NCI-H524 (cell line): ENCODE measurements at places on chromosomes 2 and 18.

DNA sequence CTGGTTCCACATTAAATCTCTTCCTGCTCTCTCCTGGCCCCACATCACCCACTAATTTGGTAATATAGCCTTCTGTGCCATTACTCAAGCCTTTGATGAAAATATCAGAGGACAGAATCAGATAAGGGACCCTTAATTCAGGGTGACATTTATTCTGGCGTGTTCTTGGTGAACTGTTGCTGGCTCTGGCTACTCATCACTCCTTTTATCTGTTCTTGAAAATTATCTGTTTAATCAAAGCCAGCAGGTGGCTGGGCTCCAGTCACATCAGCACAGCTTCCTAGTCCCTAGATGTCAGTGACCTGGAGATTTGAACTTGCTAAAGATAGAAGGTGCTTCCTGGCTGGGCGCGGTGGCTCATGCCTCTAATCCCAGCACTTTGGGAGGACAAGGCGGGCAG is 26.9 kb upstream of the SLC35F6 start:
- no peak for DNase-seq

- no peak for DNase-seq
Measured at GRCh38 chr2:74675090-74675489, 21.0 kb downstream of the SEMA4F start.

GRCh38 chr18:3595369-3596273 is 145.6 kb downstream of the TGIF1 start:
- peak; percentile 53 for DNase-seq

- no peak for DNase-seq
Measured at GRCh38 chr2:238864207-238865014, 16.5 kb downstream of the TWIST2 start.

GRCh38 chr18:3471141-3471648 is 21.2 kb downstream of the TGIF1 start:
- no peak for DNase-seq

DNA sequence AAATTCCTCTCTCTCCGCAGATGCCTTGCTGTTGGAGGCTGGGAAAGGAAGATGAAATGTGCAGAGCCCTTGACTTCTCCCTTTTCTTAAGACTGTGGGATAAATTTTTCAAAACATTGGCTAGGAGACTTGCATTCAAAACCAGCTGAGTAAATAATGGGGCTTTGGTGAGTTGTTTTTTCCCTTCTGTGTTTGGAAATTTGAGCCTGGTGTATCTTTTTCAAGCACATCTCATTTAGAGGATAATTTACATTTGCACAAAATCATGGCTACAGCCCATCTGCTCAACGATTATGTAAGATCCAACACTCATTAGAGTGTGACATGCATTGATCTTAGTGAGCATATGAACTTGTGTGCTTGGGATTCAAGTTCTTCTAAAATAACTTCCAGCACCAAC is 112.1 kb upstream of the ATP8B1 start:
- DNase-seq = peak; percentile 91

DNA sequence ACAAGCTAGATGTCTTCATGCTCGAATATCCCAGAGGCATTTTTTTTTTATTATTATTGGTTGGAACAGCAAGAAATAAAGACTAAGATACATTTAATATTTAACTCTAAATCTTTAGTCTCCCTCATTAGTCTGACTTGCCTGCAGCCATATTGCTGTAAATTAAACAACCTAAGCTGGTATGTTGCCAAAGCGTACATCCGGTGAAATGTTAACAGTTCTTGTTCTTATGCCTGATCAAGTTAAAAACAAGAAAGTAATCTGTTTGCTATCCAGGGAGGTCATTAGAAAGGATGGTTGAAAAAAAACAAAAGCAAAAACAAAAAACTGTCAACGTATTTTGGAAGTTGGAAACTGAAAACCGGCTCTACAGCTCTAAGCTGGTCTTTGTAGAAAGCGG is 125.9 kb upstream of the NABP1 start:
- no peak for DNase-seq

DNA sequence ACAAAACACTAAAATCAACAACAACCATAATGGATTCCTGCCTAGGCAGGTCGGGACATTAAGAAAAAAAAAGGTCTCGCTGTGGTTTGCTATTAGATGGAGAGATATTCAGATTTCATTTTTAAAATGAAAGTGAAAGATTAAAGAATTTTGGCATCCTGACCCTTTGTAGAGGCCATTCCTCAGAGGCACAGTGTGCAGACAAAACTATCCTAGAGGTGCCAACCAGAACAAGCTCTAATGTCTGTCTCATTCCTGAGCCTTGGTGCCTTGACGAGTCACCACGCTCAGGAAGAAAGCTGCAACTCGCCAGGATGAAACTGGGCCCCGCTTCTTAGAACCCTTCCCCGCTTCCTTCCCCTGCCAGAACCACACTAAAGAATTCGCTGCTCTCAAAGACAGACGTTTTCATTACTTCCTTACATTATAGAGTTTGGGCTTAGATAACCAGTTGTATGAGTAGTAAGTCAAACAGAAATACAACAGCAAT is 156.0 kb downstream of the TGIF1 start:
- no peak for DNase-seq

DNA sequence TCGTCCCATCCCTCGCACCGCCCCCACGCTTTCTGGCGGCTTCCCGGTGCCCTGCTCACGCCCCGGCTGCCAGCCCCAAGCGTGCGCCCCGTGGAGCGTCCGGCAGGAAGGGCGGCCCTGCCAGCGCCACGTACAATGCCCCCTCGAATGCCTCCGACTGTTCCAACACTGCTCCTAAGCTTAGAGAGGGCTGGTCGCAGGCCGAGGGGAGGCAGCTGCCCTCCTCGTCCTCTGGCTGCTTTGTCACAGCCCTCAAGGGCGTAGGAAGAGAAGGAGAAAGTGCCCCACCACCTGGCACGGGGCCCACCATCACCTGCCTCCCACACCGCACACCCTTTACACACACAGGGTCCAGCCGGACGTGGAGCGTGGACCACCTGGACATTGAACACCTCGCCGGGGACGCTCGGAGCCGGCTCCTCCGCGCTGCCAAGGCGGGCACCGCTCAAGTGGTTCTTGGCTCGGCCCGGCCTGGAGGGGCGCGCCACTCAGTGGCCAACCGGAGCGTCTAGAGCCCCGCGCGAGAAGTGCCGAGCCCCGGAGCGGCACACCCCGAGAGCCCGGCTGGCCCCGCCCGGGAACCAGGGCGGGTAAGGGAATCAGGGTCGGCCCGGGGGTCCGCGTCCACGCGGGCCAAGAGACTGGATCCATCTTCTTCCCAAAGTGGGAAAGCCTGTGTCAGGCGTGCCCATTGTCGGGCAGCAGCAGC is 830 bp downstream of the DNER start:
- DNase-seq = peak; percentile 32

DNA sequence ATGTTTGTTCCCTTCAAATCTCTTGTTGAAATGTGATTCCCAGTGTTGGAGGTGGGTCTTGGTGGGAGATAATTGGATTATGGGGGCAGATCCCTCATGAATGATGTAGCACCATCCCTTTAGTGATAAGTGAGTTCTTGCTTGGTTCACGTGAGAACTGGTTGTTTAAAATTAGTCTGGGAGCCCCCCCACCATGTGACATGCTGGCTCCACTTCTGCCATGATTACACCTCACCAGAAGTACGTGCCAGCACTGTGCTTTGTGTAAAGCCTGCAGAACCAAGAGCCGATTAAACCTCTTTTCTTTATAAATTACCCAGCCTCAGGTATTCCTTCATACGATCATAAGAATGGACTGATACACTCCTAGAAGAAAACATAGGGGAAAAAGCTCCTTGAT is 10.1 kb downstream of the ABI2 start:
- no peak for DNase-seq

GRCh38 chr2:75182606-75183005 is 16.7 kb downstream of the TACR1 start:
- no peak for DNase-seq

DNA sequence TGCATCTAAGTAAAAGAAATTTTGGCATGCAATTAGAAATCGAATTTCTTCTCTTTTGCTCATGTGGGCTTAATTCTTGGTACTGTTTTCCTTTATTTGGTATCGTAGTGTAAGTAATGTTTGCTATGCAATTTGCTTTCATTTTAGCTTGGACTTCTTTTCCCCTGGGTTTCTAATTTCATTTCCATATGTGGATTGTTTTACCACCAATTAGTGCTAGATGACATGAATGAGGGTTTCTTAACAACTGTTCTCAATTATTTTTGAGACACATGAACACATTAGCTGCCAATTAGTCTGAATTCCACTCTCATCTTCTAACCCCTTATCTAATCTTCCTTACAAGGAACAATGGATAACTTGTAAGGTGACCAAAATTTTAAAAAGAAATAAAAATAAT is 1047.2 kb upstream of the PIK3C3 start:
- peak; percentile 46 for DNase-seq

- no peak for DNase-seq
Measured at GRCh38 chr2:20132990-20133535, 81.6 kb upstream of the LAPTM4A start.

DNA sequence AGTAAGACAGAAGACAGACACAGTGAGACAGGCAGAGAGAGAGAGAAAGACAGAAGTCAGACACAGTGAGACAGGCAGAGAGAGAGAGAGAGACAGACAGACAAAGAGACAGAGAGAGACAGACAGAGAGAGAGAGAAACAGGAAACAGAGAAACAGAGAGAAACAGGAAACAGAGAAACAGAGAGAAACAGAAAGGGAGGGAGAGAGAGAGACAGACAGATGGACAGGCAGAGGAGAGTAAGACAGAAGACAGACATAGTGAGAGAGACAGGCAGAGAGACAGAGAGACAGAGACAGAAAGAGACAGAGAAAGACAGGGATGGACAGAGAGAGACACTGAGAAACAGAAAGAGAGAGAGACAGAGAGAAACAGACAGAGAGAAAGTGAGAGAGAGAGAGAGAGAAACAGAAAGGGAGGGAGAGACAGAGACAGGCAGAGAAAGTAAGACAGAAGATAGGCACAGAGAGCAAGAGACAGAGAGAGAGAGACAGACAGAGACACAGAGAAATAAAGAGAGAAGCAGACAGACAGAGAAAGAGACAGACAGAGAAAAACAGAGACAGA is 109.3 kb upstream of the ANKRD30BL start:
- no peak for DNase-seq

DNA sequence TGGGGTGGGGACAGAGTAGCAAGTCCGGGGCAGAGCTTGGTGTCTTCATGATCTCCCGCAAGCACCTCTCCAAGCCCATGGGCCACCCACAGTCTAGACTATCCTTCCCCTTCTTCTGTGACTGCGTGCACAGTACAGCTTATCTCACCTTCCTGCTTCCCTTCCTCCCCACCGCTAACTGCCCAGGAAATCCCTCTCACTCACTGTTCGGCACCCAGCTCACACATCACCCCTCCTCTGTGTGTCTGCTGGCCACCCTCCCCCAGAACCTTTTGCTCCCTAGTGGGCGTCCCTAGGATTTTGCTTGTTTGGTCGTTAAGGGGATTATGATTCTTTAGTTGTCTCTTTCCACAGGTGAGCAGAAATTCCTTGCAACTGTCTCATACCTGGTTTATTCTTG is 31.5 kb upstream of the SMAD7 start:
- no peak for DNase-seq

- DNase-seq = peak; percentile 14
Measured at GRCh38 chr2:19675856-19676460, 225.8 kb downstream of the TTC32 start.

DNA sequence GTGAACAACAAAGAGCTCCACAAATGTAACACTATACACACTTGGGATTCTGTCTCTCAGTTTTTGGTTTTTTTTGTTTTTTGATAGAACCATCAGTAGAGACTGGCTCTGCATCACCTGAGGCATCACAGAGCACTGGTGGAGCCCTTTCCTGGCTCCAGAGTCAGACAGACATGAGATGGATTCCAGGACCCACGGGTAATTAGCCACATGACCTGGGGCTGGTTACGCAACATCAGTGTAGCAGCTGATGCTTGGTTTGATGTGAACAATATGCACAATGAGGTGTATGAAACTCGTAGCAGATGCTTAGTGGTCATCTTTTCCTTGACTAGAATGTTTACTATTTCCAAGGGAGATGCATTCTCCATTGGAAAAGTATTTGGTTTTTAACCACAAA is 40.7 kb downstream of the CMPK2 start:
- DNase-seq = no peak
